T-helper 17 cell (primary cell): ENCODE measurements at places on chromosomes 5 and 9.

DNA sequence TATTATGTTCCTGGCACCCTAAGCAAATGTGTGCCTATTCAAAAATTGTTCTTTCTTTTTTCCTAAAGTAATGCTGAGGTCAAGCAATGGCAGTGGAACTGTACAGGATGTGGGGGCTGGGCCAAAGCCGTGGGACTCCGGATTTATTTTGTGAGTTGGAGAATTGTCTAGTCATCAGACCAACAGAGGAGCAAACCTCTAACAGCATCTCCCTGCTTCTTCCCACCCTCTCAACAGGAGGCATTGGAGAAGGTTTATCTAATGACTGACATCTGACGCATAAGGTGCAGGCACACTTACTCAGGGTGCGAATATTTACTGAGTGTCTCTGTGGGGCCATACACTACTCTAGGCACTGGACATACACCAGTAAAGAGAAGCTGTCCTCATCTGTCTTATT is 38.6 kb downstream of the MARCHF11 start:
- DNase-seq, result no peak

DNA sequence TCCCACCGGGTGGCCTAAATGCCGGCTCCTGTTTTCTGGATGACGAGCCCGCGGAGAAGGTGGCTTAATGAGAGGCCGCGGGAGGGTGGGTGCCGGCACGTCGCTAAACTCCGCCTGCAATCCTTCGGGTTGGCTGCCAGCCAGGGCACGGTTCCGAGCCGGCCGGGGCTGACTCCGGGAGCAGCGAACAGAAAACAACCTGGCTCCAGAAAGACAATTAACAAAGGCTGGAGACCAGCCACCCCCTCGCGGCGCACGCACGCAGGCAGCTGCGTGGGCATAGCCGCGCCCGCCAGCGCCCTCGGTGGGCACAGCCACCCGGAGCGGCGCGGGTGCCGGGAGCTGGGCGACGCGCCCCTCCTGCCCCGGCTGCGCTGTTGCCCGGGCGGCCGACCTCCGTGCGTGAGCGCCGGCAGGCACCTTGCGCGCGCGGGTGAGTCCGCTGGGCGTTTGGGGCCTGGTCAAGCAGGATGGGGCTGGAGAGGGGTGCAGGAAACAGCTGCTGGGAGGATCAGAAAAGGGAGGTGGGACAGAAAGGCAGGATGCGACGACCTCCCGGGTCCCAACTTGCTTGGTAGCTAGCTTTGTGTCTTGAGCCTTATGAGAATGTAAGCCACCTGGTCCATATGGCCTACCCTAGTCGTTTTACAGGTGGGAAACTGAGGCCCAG is at the start of gene ARHGEF37:
Gene ARHGEF37, plus strand, starts transcription at position 307 of the 670 bp plus-strand sequence. CDS start 16,272 bp downstream, outside the sequence.
- DNase-seq, result peak; percentile 11

- no peak for DNase-seq
These were observed 28.9 kb upstream of the HNRNPA0 start for GRCh38 chr5:137782984-137783536.

DNA sequence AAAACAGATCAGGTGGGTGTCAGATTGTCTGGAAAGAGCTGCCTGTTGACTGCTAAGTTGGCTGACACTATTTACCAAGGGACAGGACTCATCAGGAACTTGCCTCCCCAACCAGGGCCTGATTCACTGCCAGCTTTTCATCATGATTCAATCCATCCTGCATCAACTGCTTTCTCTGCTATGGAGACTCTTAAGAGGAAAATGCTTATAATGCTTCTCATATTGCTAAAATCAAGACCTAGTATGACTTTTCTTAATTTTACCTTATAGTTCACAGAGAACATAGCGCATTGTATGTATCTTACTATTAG is 21.3 kb downstream of the HTR4 start:
- DNase-seq, result no peak

DNA sequence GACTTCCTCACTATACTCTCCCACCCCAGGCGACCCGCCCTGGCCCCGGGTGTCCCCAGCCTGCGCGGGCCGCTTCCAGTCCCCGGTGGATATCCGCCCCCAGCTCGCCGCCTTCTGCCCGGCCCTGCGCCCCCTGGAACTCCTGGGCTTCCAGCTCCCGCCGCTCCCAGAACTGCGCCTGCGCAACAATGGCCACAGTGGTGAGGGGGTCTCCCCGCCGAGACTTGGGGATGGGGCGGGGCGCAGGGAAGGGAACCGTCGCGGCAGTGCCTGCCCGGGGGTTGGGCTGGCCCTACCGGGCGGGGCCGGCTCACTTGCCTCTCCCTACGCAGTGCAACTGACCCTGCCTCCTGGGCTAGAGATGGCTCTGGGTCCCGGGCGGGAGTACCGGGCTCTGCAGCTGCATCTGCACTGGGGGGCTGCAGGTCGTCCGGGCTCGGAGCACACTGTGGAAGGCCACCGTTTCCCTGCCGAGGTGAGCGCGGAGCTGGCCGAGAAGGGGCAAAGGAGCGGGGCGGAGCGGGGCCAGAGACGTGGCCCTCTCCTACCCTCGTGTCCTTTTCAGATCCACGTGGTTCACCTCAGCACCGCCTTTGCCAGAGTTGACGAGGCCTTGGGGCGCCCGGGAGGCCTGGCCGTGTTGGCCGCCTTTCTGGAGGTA is 2.1 kb downstream of the CA9 start:
- peak; percentile 31 for DNase-seq

DNA sequence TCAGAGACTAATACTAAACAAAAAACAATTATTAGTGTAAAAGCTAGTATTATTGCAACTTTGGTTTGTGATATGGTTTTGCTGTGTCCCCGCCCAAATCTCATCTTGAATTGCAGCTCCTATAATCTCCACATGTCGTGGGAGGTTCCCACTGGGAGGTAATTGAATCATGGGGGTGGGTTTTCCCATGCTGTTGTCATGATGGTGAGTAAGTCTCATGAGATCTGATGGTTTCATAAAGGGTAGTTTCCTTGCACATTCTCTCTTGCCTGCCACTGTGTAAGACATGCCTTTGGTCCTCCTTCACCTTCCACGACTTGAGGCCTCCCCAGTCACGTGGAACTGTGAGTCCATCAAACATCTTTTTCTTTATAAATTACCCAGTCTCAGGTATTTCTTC is 325.9 kb upstream of the DAB2 start:
- DNase-seq, result no peak
